Activated gamma-delta T cell treated with Interleukin-2 at 50 U/mL for 16 hours (primary cell): ENCODE measurements at places on chromosomes 12 and 14.

- DNase-seq: no peak
These were observed 659.1 kb downstream of the NRXN3 start for GRCh38 chr14:78829274-78829673.

DNA sequence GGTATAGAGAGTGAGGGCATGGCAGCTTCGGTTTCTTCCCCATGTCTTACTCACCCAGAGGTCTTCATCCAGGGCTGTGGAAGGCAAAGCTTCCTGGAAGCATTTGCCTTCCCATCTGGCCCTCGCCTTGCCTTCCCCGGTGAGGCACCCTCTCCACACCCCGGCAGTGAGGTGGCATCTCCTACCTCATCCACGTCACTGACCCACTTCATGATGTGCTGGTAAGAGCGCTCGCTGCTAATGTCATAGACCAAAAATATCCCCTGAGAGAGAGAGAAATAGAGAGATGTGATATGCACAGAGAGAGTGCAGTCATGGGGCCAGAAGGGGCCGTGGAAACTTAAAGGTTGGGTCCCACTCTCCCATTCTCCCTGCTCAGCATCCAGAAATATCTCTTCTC is 8.3 kb upstream of the GPX2 start:
- no peak for DNase-seq

DNA sequence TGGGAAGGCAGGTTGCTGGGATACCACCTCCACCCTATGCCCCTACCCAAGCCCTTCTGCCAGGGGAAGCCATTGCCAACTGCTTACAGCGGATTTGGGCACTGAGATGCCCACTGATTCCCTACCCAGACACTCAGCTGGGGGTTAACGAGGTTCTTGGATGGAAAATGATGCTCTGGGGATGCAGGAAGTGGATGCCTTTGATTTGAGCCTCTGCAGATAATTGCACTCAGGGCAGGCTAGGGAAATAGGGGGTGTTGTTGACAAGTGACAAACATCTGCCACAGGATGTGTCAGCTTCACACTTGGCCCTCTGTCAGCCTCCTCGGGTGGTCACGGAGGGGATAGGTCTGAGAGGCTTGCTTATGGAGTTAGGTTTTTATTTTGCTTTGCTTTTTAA is 57.4 kb downstream of the RPH3A start:
- no peak for DNase-seq

GRCh38 chr12:25585021-25585523 is 32.0 kb upstream of the LMNTD1 start:
- DNase-seq: no peak

DNA sequence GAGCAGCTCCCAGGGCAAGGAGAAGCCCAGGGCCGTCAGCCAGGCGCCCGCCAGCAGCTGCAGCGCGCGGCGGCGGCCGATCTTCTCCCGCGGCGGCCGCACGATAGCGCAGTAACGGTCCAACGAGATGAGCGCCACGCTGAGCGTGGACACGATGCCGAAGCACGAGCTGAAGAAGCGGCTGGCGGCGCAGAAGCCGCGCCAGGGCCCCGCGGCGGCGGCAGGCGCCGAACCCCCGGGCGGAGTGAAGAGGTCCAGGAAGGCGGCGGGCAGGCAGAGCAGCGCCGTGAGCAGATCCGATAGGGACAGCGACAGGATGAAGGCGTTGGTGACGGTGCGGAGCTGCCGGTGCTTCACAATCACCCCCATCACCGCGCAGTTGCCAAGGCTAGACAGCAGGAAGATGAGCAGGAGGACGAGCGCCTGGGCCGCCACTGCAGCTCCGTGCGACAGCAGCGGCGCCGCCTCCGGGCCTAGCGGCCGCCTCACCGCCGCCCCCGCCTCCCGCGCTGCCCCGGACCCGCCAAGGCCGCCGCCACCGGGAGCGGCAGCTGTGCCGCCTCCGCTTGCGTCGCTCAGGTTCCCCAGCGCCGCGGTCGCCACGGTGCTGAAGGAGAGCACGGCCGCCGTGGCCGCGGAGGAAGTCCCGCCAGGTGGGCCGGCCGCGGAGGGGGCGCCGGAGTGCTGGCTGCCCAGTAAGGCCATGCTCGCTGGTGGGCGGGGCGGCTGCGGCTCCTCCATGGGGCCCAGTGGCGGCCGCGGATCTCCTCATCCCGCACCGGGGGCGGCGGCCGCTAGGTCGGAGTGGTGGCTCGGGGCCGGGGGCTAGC is 479 bp downstream of the GPR135 start:
- DNase-seq: peak; percentile 49

- no peak for DNase-seq
These were observed 613 bp downstream of the ARHGEF40 start for GRCh38 chr14:21070610-21071224.

DNA sequence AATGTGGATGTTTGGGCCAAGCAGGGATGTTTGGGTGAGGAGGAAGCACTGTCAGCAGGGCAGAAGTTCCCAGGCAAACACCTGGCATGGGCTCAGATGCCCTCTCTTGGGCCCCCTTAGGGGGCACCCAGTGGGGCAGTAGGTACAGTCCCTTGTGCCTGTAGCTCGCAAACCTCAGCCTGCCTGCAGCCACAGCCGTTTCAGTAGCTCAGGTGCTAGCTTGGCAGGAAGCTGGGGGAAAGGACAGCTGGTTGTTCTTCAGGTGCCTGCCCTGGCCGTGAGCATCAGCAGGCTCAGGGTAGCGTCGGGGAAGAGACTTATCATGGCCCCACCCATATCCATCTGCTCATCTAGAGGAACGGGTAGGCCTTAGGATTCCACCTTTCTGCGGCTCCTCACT is 67.5 kb downstream of the B4GALNT3 start:
- no peak for DNase-seq

DNA sequence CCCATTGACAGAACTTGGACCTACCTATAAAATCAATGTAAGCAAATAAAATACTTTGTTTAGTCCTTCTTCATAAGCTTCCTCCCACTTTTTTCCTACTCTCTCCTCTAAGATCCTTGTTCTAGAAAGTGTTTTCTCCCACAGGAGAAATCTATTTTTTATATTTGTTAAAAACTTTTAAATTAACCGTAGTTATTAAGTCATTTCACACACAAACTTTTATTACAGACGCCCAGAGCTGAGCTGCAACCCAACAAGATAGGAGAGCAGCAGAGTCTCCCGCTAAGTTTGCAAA is 27.7 kb downstream of the DAD1 start:
- no peak for DNase-seq

DNA sequence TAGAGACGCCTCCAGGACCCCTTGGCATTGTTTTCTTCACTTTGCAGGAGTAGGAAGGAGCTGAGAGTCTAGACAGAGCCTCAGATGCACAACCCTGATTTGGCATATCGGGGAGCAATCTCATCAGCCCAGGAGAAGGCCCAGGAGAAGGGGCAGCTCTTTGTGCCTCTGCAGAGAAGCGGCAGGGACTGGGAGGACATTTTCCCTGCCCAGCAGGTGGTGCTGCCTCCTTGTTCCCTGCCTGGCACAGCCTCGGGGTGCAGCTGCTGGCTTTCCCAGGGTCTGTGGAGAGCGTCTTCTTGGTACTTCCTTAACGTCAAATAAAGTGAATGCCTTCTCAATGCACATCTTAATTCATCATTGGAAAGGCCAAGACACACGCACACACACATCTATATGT is 419.5 kb downstream of the TMEM121 start:
- DNase-seq: no peak

DNA sequence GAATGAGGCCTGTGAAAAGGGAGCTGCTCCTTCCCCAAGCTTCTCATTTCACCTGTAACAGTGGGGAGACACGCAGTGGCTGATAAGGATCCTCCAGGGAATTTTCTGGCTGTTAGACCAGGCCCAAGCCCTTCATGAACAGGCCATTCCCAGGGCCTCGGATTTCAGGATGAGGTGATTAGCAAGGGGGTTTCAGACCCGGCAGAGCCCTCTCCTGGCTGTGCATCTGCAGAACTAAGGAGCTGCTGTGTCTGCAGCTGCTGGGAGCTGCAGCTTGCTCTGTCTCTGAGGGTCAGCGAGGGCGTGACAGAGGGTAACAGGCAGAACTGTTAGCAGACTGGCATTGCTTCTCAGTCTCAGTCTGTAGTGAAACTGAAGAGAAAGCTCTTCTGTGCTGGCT is 110.4 kb downstream of the KCNA5 start:
- DNase-seq: no peak

DNA sequence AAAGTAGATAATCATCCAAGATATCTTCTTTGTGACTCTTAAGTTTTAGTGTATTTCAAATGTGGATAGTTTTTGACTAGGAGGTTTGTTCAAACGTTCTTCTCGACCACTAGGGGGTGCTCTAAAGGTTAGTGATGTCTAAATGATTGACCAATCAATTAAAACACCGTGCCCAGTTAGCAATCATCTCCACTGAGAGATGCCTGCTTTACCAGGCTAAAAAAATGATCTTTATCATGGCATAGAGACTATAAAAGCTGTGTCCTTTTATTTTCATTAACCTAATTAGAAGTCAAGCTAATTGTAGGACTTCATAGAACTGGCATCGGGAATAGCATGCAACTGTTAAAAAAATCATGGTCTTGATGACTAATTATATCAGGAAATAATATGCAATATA is 153.9 kb downstream of the PRKCH start:
- DNase-seq: no peak

GRCh38 chr12:132213359-132214160 is 69.3 kb downstream of the NOC4L start:
- DNase-seq: no peak

- DNase-seq: peak; percentile 95
These were observed 17.0 kb downstream of the RHOF start for GRCh38 chr12:121776190-121777098.

GRCh38 chr12:12941450-12942350 is 10.3 kb downstream of the GPRC5D start:
- no peak for DNase-seq

DNA sequence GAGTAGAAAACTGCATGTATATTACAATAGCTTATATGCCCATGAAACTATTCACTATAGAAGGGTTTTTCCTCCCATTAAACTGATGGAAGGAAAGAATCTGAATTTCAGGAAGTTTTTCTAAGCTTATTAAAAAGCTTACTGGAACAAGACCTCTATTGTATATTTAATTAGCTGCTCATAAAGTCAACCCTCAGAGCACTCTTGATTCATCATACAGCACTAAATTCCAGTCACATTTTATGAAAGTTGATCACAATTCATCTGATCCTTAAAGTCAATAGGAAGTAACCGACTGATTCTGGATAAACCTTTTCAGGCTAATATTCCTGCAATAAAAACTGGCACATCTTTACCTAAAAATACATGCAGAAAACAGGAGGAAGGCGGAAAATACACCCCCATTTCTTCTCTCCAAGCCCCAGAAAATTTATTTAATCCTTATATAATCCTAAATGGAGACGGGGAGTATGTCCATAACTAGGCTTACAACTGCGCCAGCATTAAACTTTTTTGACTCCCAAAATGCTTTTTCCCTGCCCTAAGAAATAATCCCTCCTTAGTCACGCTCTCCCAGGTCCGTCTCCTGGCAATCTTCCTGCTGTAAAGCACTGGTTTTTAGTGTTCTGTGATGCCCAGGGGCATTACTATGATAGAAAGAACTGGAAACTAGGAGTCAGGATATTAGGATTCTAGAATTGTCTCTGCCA is 35.3 kb downstream of the DICER1 start:
- no peak for DNase-seq

GRCh38 chr14:100898935-100899883 is 4.3 kb downstream of the RTL1 start:
- no peak for DNase-seq

DNA sequence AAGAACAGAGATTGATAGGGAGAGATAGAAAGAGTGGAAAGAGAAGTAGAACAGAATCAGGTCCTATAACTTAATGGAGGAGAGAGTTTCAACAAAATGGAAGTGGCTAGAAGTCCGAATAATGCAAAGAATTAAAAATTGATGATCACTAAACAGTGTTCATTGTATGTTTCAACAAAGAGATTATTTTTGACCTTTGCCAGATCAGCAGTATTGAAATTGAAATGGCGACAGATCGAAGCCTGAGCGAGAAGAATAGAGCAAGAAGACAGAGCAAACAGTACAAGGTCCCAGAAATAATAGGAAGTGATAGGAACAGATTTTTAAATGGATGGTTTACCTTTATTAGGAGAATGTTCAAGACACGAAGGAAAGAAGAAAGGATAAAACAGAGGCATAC is 1012.8 kb upstream of the FBXO33 start:
- no peak for DNase-seq

DNA sequence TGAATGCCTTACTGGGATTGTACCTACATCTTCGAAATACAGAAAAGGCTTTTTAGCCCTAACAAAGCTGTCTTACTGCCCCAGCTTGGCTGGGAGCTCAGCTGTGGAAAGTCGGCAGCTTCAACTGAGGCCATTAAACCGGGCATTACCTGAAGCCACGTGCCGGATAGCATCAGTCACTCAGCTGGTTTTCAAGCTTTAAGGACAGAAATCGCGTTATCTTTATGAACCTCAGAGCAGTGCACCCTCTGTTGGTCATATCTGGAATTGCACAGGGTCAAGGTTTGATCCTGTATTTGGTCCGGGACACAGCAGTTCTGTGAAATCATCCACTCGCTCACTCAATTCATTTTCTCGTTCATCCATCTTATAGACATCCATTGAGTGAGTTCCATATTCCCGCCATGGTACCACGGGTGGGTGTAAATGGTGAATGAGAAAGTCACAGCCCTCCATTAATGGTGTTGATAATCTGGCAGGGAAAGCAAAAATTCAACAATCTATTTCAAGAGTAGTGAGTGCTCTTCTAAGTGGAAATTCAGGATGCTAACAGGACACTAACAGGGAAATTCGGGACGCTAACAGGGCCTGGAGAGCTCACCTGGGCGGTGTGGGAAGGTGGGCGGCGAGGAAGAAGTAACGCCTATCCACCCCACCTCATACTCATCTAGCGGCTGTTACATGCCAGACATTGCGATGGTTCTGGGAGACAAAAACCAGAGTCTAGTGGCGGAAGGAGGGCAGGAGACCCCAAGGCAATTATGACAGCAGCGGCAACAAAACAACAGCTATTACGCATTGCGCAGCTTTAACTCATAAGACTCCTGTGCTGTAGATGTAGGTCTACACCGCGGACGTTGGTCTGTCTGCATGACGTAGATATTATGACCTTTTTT is 60.6 kb upstream of the TCL1A start:
- peak; percentile 51 for DNase-seq

- no peak for DNase-seq
These were observed 366.0 kb upstream of the DDHD1 start for GRCh38 chr14:53519137-53519536.

DNA sequence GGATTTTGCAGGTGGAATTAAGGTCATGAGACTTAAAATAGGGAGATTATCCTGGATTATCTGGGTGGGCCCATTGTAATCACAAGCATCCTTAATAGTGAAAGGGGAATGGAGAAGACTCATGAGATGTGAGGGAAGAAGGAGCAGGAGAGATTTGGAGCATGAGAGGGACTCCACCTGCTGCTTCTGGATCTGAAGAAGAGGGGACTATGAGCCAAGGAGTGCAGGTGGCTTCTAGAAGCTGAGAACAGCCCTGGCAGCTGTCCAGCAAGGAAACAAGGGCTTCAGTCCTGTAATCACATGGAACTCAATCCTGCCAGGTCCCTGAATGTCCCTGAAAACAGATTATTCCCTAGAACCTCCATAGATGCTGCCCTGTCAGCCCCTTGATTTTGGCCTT is 67.8 kb downstream of the PELI2 start:
- DNase-seq: no peak
